ENCODE measurements at places on chromosomes 3 and 15.
A peak's percentile ranks its signal among the peaks of the same experiment; 100 is the strongest.

GRCh38 chr3:118077332-118077731 lies 957.3 kb downstream of the IGSF11 start:
- no peak for DNase-seq

DNA sequence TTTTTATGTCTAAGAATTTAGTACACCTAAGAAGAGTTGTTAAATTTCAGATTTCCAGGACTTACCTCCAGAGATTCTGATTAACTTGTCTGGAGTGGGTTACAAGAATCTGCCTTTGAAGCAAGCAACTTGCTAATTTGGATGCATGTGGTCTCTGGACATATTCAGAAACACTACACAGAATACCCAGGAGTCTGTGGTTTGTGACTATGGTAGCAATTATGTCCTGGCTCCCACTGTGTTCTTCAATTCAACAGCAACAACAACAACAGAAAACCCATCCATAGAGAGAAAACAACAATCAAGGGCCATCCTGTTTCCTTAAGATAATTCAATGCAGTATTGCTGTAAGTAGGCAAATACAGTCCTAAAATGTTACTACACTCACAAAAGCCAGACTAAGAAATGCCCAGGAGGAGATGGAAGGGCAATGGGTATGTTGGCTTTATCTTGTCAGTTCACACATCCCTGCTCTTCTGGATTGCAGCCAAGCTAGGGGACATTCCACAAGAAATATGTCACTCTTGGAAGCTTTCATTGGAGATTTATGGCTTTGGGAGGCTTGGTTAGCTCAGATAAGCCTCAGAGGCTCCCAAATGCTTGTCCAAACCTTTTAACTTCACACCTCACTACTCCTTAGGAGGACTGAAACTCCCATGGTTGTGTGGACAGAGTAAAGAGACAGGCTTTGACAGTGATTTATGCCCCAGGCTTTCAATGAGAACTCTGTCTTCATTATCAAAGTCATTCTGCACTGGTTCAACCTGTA lies 99.4 kb upstream of the MRPL3 start:
- no peak for DNase-seq

- DNase-seq = no peak
Measured at GRCh38 chr15:82297546-82297945, 34.9 kb downstream of the SAXO2 start.

DNA sequence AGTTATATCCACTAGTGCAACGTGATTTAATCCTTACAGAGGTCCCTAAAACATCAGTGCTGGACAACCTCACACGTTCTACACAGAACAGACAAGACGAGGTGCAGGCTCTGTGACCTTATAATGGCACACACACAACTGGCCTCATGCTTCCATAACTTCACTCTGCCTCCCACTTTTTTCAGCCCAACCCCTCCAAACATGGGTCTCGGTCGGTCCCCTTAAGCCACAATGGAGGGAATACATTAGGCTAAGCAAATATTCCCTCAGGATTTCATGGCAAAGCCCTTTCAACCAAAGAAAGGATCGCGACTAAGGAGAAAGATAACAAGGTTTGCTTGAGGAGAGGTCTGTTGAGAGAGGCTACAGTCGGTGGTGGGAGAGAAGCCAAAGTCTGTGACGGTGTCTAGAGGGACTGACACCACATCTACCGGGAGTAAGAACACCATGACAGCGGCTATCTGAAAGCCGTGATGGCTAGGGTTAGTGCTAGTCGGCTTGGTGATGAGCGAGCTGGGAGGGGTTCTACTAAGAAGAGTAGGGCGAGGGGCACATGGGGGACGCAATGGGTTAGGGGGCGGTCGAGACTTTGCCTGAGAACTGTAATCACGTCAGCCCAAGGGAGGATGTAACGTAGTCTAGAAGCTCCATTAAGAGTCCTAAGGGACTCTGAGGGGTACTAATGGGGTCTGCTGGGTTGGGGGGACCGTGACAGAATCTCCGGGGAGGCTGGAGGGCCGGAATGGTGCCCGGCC lies 1.0 kb downstream of the MYO9A start:
- no peak for DNase-seq

GRCh38 chr3:71582036-71582611 lies 1.4 kb downstream of the FOXP1 start:
- peak; percentile 53 for DNase-seq

DNA sequence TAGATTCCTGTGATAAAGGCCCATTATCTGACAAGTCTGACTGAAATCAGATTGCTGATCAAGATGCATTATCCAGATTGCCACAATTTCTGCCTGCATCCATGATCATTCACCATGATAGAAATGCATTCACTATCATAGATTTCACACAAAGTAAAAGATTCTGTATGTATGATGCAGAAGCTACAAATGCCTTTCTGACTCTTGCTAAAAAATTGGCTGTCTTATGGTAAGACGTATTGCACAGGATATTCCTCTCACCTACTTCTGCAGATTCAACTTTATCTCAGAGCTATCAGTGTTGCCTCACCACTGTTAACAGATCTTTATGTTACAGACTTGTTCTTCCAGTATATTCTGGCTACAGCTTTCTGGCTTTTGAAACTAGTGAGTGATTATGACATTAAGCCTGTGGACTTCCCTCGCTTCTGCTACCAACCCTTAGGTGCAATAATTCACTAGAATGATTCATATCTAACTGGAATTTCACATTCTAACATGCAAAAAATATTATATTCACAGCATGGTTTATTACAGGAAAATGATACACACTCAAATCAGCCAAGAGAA lies 955.3 kb downstream of the EPHA3 start:
- no peak for DNase-seq

Measured in stomach (tissue), 19 donors.